ENCODE measurements at places on chromosomes 12 and 14.

DNA sequence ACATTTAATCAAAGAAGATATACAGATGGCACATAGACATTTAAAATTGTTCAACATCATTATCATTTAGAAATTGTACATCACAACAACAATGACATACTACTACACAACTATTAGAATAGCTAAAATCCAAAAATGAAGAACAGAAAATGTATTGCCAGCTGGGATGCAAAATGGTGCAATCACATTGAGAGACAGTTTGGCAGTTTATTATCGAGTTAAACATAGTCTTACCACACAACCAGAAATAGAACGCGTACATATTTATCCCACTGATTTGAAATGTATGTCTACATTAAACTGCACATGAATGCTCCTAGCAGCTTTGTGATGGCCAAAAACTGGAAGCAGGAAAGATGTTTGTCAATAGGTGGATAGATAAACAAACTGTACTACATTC lies 791.5 kb upstream of the MGAT4C start:
- no peaks in the 10 kb centered on the region for H3K4me1 ChIP-seq
- no peaks in the 10 kb centered on the region for H3K36me3 ChIP-seq
- H3K27me3 ChIP-seq = no peaks in the 10 kb centered on the region
- DNase-seq = no peak
- no peak overlapping the region for H3K27ac ChIP-seq

GRCh38 chr12:101931498-101932326 lies 54.3 kb downstream of the DRAM1 start:
- H3K4me1 ChIP-seq = peaks cover 3% of the 10 kb centered on the region
- no peak overlapping the region for H3K27ac ChIP-seq
- H3K4me3 ChIP-seq = no peak overlapping the region
- H3K36me3 ChIP-seq = no peaks in the 10 kb centered on the region
- DNase-seq = no peak

- H3K36me3 ChIP-seq = no peaks in the 10 kb centered on the region
- no peak overlapping the region for H3K4me3 ChIP-seq
- H3K27me3 ChIP-seq = no peaks in the 10 kb centered on the region
- H3K27ac ChIP-seq = no peak overlapping the region
- no peaks in the 10 kb centered on the region for H3K4me1 ChIP-seq
Measured at GRCh38 chr12:14931791-14932560, 6.4 kb downstream of the ERP27 start.

GRCh38 chr12:3193131-3193530 lies 116.0 kb downstream of the TSPAN9 start:
- DNase-seq = no peak
- H3K36me3 ChIP-seq = no peaks in the 10 kb centered on the region
- H3K4me1 ChIP-seq = no peaks in the 10 kb centered on the region
- no peak overlapping the region for H3K4me3 ChIP-seq

DNA sequence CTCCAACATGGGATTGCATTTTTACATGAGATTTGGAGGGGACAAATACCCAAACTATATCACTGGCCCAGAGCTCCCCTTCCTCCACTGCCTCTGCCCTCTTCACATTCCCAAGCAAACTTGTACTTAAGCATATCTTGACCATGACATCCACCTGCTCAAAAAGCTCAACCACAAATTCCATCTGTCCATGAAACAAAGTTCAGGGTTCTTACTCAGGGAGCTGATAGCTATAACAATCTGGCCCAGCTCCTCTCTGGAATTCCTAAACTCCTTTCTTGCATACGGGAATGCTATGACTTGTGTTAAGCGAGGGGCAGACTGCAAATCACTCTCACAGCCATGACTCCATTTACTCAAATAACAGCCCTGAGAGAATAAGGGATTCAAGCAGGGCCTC lies 152.1 kb downstream of the GALC start:
- no peak overlapping the region for H3K4me3 ChIP-seq
- no peak overlapping the region for H3K27ac ChIP-seq
- no peaks in the 10 kb centered on the region for H3K27me3 ChIP-seq

GRCh38 chr14:76090616-76091391 lies 60.9 kb upstream of the GPATCH2L start:
- H3K4me3 ChIP-seq = no peak overlapping the region
- peak; percentile 69 for DNase-seq
- no peaks in the 10 kb centered on the region for H3K4me1 ChIP-seq
- H3K36me3 ChIP-seq = no peaks in the 10 kb centered on the region

GRCh38 chr12:114658002-114658441 lies 26.0 kb downstream of the TBX3 start:
- no peaks in the 10 kb centered on the region for H3K27me3 ChIP-seq
- H3K27ac ChIP-seq = no peak overlapping the region
- H3K4me1 ChIP-seq = no peaks in the 10 kb centered on the region

DNA sequence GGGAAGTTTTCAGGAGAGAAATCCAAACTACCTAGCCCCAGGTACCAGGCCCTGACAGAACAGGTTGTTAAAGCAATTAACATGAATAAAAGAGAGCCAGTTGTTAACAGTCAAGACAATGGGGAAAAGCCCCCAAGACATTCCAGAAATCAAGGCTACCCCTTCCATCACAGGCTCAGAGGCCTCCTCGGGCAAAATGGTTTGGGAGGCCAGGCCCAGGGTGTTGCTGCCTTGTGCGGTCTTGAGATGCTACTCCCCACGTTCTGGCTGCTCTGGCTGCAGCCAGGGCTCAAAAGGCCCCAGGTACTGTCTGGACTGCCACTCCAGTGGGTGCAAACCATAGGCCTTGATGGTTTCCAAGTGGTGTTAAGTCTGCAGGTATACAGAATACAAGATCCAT lies 7.0 kb downstream of the CRY1 start:
- H3K4me3 ChIP-seq = no peak overlapping the region
- no peaks in the 10 kb centered on the region for H3K4me1 ChIP-seq
- no peaks in the 10 kb centered on the region for H3K36me3 ChIP-seq
- no peak overlapping the region for H3K27ac ChIP-seq

DNA sequence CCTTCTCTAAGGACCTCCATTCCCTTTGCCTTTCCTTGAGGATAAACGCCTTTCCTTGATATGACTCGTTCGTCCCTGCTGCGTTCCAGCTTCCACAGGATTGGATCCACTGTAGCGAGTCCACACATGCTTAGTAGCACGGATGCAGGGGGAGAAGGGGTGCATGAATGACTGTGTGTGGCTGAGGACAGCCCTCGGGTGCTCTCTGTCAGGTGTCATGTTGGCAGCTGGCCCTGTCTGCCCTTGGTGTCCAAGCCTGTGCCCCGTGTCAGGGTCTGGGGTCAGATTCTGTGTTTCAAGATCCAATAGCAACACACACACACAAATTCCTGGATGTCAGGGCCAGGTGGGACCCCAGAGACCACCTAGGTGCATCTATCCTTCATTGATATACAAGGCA lies 17.5 kb upstream of the KRT80 start:
- peaks cover 9% of the 10 kb centered on the region for H3K4me1 ChIP-seq
- H3K36me3 ChIP-seq = no peaks in the 10 kb centered on the region
- H3K27ac ChIP-seq = no peak overlapping the region
- H3K4me3 ChIP-seq = no peak overlapping the region
- no peak for DNase-seq
- peaks cover 4% of the 10 kb centered on the region for H3K27me3 ChIP-seq

GRCh38 chr12:12358528-12358927 lies 1.6 kb downstream of the BORCS5 start:
- no peak for DNase-seq
- H3K4me3 ChIP-seq = no peak overlapping the region
- H3K36me3 ChIP-seq = peaks cover 8% of the 10 kb centered on the region

- no peak for DNase-seq
- H3K4me3 ChIP-seq = no peak overlapping the region
- H3K27ac ChIP-seq = no peak overlapping the region
- no peaks in the 10 kb centered on the region for H3K27me3 ChIP-seq
Measured at GRCh38 chr12:9751204-9752144, 9.2 kb downstream of the CD69 start.

DNA sequence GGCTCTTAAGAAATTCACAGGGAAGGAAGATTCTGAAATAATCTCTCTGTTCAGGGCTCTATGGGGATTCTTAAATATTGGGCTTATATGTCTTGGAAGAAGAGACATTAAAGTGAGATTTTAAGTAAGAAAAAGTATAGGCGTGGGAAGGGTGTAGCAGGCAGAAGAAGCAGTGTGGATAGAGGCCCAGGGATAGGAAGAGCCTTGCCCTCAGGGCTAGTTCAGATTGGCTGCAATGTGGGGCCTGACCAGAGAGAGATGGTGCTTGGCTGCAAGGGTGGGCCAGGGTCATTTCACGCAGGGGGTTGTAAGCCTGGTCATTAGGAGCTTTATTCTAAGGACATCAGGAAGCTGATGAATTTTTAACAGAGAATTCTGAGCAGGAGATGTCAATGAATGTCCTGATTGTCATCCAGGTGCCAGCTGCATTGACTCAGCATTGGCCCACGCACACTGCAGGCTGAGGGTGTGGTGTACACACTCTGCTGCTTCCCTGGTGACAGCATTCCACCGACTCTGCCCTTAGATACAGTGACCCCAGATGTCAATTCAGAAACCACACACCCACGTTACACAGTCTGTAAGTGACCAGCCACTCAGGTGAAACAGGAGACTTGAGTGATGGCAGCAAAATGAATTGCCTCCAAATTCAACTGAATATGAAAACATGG lies 582.5 kb downstream of the NRXN3 start:
- H3K27ac ChIP-seq = no peak overlapping the region
- no peak overlapping the region for H3K4me3 ChIP-seq
- DNase-seq = no peak
- no peaks in the 10 kb centered on the region for H3K36me3 ChIP-seq

- DNase-seq = no peak
- H3K4me3 ChIP-seq = no peak overlapping the region
- H3K27ac ChIP-seq = no peak overlapping the region
- H3K4me1 ChIP-seq = peaks cover 17% of the 10 kb centered on the region
Measured at GRCh38 chr12:26871985-26872384, 39.0 kb upstream of the ITPR2 start.

GRCh38 chr12:128019996-128020544 lies 246.9 kb upstream of the TMEM132C start:
- no peaks in the 10 kb centered on the region for H3K36me3 ChIP-seq
- no peak overlapping the region for H3K27ac ChIP-seq
- DNase-seq = no peak
- no peaks in the 10 kb centered on the region for H3K4me1 ChIP-seq

GRCh38 chr12:104407922-104408321 lies 48.8 kb upstream of the CHST11 start:
- peak overlapping the region; percentile 60 for H3K27ac ChIP-seq
- no peak for DNase-seq
- H3K27me3 ChIP-seq = no peaks in the 10 kb centered on the region
- H3K4me1 ChIP-seq = peaks cover 19% of the 10 kb centered on the region

DNA sequence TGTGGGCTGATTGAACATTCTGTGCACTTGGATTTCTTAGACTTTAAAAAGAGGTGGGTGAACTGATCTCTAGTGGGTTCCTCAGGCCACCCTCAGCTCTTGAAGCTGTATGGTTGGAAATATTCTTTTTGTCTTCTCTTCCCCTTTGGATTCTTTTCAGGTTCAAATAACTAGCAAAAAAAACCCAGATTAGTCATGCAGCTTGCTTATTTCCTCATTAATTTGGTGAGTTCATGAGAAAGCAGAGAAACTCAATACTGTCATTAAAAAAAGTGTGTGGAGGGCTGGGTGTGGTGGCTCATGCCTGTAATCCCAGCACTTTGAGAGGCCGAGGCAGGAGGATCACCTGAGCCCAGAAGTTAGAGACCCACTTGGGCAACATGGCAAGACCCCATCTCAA lies 183.4 kb downstream of the ESR2 start:
- H3K4me1 ChIP-seq = no peaks in the 10 kb centered on the region
- no peak for DNase-seq
- no peak overlapping the region for H3K27ac ChIP-seq
- no peaks in the 10 kb centered on the region for H3K27me3 ChIP-seq

GRCh38 chr14:104592785-104593184 lies 11.8 kb downstream of the TMEM179 start:
- H3K27ac ChIP-seq = no peak overlapping the region
- peaks cover 18% of the 10 kb centered on the region for H3K36me3 ChIP-seq
- DNase-seq = no peak
- no peak overlapping the region for H3K4me3 ChIP-seq

- H3K4me3 ChIP-seq = no peak overlapping the region
- DNase-seq = no peak
- peaks cover 15% of the 10 kb centered on the region for H3K4me1 ChIP-seq
- no peaks in the 10 kb centered on the region for H3K36me3 ChIP-seq
Measured at GRCh38 chr12:64946132-64946829, 121.8 kb downstream of the TBC1D30 start.

DNA sequence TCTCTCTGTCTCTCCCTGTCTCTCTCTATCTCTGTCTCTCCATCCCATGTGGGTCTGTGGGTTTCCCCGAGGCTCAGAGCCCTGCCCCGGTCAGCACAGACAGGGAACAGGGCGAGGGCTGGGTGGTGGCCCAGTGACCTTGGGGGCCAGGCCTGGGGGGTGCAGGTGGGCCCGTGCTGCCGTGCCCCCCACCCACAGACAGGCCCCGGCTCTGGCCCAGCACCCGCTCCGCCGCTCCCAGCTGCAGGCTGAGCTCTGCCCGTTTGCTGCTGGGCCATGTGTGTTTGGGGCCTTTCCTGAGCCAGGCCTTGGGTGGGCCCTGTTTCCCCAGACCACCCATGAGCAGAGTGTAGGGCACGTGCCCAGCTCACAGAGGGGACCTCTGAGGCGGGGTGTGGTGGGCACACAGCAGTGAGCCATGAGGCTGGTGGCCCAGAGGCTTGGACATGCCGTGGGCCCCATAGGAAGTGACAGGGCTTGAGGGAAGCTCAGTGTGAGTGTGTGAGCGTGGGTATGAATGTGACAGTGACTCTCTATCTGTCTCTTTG lies 51.0 kb downstream of the TMEM121 start:
- H3K36me3 ChIP-seq = no peaks in the 10 kb centered on the region
- no peak overlapping the region for H3K27ac ChIP-seq
- H3K27me3 ChIP-seq = no peaks in the 10 kb centered on the region
- H3K4me1 ChIP-seq = no peaks in the 10 kb centered on the region
- H3K4me3 ChIP-seq = no peak overlapping the region

GRCh38 chr12:101010896-101011295 lies 199.1 kb downstream of the SLC5A8 start:
- H3K4me3 ChIP-seq = no peak overlapping the region
- no peaks in the 10 kb centered on the region for H3K27me3 ChIP-seq
- no peak for DNase-seq
- H3K27ac ChIP-seq = no peak overlapping the region
- H3K4me1 ChIP-seq = no peaks in the 10 kb centered on the region
- H3K36me3 ChIP-seq = no peaks in the 10 kb centered on the region

DNA sequence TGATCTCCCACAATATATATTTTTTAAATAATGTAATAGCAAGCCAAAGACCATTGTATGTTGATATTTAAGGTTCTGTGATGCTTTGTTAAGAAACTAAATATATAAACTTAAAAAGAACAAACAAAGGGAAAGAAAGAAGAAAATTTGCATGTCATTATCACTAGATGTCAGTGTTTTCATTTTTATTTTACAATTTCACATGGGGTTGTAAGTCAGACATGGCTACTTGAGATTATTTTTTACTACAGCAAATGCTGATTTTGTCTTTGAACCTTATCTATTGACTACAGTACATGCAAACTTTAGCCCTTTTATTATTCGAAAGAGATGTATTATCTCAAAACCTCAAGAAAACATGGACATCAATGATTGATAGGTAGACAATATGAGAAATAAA lies 36.1 kb downstream of the SLCO1C1 start:
- H3K27me3 ChIP-seq = no peaks in the 10 kb centered on the region
- no peaks in the 10 kb centered on the region for H3K36me3 ChIP-seq
- no peak overlapping the region for H3K4me3 ChIP-seq

- H3K4me3 ChIP-seq = no peak overlapping the region
- no peaks in the 10 kb centered on the region for H3K27me3 ChIP-seq
- no peak overlapping the region for H3K27ac ChIP-seq
- no peak for DNase-seq
- no peaks in the 10 kb centered on the region for H3K36me3 ChIP-seq
Measured at GRCh38 chr12:24695657-24696329, 253.1 kb downstream of the BCAT1 start.

Data from right atrium auricular region (tissue), 2 donors.